ENCODE measurements at places on chromosomes 3 and 15. TPM values are rescaled to one million over a fixed set of nuclear protein-coding genes. Genes with fewer than 3 reads are reported as not detected.

TM4SF1 gene
- total RNA-seq, result not detected

DUOXA2 gene
- not detected for total RNA-seq

ST3GAL6 gene
- total RNA-seq, result 0.69 TPM

IQCF5 gene
- not detected for total RNA-seq

DPPA4 gene
- not detected for total RNA-seq

OR5AC2 gene
- not detected for total RNA-seq

MKRN2OS gene
- total RNA-seq, result not detected

HAPLN3 gene
- 80.8 TPM for total RNA-seq

LOXL1 gene
- 10.5 TPM for total RNA-seq

TPRG1 gene
- total RNA-seq, result 42.4 TPM

UBAP1L gene
- total RNA-seq, result 6.1 TPM

ACKR2 gene
- 3.7 TPM for total RNA-seq

UCN2 gene
- total RNA-seq, result not detected

SMARCC1 gene
- total RNA-seq, result 82.8 TPM

GRM7 gene
- not detected for total RNA-seq

GMNC gene
- not detected for total RNA-seq

AADACL2 gene
- total RNA-seq, result not detected

TRNT1 gene
- 33.9 TPM for total RNA-seq

CLRN1 gene
- not detected for total RNA-seq

IL17RB gene
- total RNA-seq, result 0.42 TPM

EPHA3 gene
- not detected for total RNA-seq

CCDC54 gene
- not detected for total RNA-seq

COX5A gene
- 222 TPM for total RNA-seq

DUOX2 gene
- not detected for total RNA-seq

HIGD2B gene
- 0.62 TPM for total RNA-seq

CCR2 gene
- 53.0 TPM for total RNA-seq

MINAR1 gene
- total RNA-seq, result 0.44 TPM

PCYT1A gene
- 64.2 TPM for total RNA-seq

TRPM7 gene
- total RNA-seq, result 51.5 TPM

GREM1 gene
- total RNA-seq, result not detected

LINGO1 gene
- not detected for total RNA-seq

PLOD2 gene
- 0.14 TPM for total RNA-seq

LSMEM2 gene
- total RNA-seq, result not detected

MEIS2 gene
- not detected for total RNA-seq

XCR1 gene
- total RNA-seq, result not detected

MUSTN1 gene
- total RNA-seq, result 1.9 TPM

ALG1L2 gene
- 1.8 TPM for total RNA-seq

AADAC gene
- not detected for total RNA-seq

DNASE1L3 gene
- not detected for total RNA-seq

PIK3R4 gene
- 26.2 TPM for total RNA-seq

P2RY12 gene
- total RNA-seq, result not detected

FOXL2 gene
- not detected for total RNA-seq

PRRT3 gene
- total RNA-seq, result 5.9 TPM

GOLGA6B gene
- total RNA-seq, result not detected

LZTFL1 gene
- 8.4 TPM for total RNA-seq

GOLGA8N gene
- 41.0 TPM for total RNA-seq

AZI2 gene
- 55.1 TPM for total RNA-seq

SPINT1 gene
- total RNA-seq, result 6.6 TPM

ETFA gene
- 87.6 TPM for total RNA-seq
